ENCODE measurements at places on chromosomes 7 and 10. TPM values are rescaled to one million over a fixed set of nuclear protein-coding genes. Genes with fewer than 3 reads are reported as not detected.

SKIDA1 gene
- total RNA-seq, result 0.99 TPM

INHBA gene
- 8.1 TPM for total RNA-seq

PCDH15 gene
- under 0.01 TPM for total RNA-seq

PRSS37 gene
- total RNA-seq, result not detected

FBXO24 gene
- total RNA-seq, result 0.33 TPM

PVRIG gene
- total RNA-seq, result not detected

FAM237B gene
- total RNA-seq, result not detected

NSMCE4A gene
- 38.4 TPM for total RNA-seq

DPCD gene
- total RNA-seq, result 59.6 TPM

SLC26A5 gene
- total RNA-seq, result not detected

PLEKHS1 gene
- total RNA-seq, result under 0.01 TPM

PTF1A gene
- not detected for total RNA-seq

HMX3 gene
- total RNA-seq, result not detected

RSPH10B2 gene
- under 0.01 TPM for total RNA-seq

AOAH gene
- total RNA-seq, result not detected

ZNF503 gene
- total RNA-seq, result 22.7 TPM

SCART1 gene
- total RNA-seq, result 3.0 TPM
